MCF 10A (cell line): ENCODE measurements at places on chromosomes 4 and X. TPM values are rescaled to one million over a fixed set of nuclear protein-coding genes. Genes with fewer than 3 reads are reported as not detected.

The PRRG1 gene
- total RNA-seq = 10.2 and 10.5 TPM in 2 replicates

The GPC4 gene
- 1.4 and 1.9 TPM in 2 replicates for total RNA-seq

The PPP4R3C gene
- total RNA-seq = not detected in 2 replicates

The PCDH18 gene
- 3.5 and 4.9 TPM in 2 replicates for total RNA-seq

The C4orf36 gene
- 2.9 and 3.5 TPM in 2 replicates for total RNA-seq

The MAGEA8 gene
- total RNA-seq = not detected in 2 replicates

The NRK gene
- 0.16 and 0.25 TPM in 2 replicates for total RNA-seq

The DUSP21 gene
- not detected in 2 replicates for total RNA-seq

The LPAR4 gene
- total RNA-seq = not detected in 2 replicates

The ANOS1 gene
- 0.05 and 0.20 TPM in 2 replicates for total RNA-seq

The XAGE2 gene
- total RNA-seq = not detected in 2 replicates

The CENPVL1 gene
- not detected in 2 replicates for total RNA-seq

The TMEM33 gene
- 101 and 117 TPM in 2 replicates for total RNA-seq

DNA sequence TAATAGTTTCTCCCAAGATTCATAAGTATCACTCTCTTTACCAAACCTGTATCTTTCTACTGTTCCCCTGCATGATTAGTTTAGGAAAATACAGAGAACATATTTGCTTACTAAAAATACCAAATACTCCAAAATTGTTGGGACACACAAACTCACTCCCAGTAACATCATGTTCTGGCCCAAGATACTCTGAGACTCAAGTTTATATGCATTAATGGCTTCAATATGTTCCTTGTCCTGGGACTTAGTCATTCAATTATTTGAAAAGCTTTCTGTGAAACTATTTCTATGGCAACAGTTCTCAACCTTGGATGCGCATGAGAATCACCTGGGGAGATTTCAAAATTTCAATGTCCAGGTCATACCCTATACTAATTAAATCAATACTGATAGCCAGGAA is 138.9 kb upstream of the PTCHD1 start:
- H3K36me3 ChIP-seq = no peaks in the 10 kb centered on the region
- H3K27me3 ChIP-seq = peaks cover 46% of the 10 kb centered on the region
- no peak overlapping the region for H3K27ac ChIP-seq
- H3K4me1 ChIP-seq = no peaks in the 10 kb centered on the region
- no peak overlapping the region for H3K4me3 ChIP-seq

GRCh38 chr4:74330295-74330750 is 22.1 kb downstream of the EPGN start:
- no peaks in the 10 kb centered on the region for H3K36me3 ChIP-seq
- H3K4me1 ChIP-seq = peaks cover 20% of the 10 kb centered on the region
- DNase-seq = no peak
- no peaks in the 10 kb centered on the region for H3K27me3 ChIP-seq
- H3K4me3 ChIP-seq = no peak overlapping the region

- peaks cover 24% of the 10 kb centered on the region for H3K4me1 ChIP-seq
- H3K27ac ChIP-seq = no peak overlapping the region
- no peaks in the 10 kb centered on the region for H3K27me3 ChIP-seq
- DNase-seq = peak; percentile 53
- H3K4me3 ChIP-seq = no peak overlapping the region
- no peaks in the 10 kb centered on the region for H3K36me3 ChIP-seq
Observed at GRCh38 chr4:94826206-94826605, 68.5 kb downstream of the BMPR1B start.

DNA sequence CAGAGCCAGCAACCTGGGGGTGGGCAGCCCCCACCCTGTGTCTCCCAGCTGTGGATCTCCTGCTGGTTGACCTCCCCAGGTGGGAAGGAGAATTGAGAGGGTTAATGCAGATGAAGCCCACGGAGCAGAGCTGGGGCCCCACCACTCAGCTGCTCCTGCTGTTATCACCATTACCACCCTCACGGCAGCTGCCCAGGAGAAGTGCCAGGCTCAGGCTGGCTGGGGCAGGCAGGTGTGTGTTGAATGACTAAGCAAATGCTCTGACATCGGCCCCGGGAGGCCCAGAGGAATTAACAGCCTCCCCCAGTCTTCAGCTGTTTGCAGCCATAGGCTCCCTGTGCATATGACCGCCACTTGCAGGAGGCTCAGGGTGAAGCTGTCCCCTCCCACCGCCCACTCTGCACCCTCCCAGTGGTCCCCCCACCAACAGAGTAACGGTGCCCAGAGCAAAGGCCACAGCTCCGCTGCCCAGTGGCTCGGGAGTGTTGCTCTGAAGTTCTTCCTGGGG is 133.8 kb downstream of the CPZ start:
- H3K27ac ChIP-seq = no peak overlapping the region
- H3K27me3 ChIP-seq = peaks cover 13% of the 10 kb centered on the region
- no peak overlapping the region for H3K4me3 ChIP-seq
- no peaks in the 10 kb centered on the region for H3K36me3 ChIP-seq

DNA sequence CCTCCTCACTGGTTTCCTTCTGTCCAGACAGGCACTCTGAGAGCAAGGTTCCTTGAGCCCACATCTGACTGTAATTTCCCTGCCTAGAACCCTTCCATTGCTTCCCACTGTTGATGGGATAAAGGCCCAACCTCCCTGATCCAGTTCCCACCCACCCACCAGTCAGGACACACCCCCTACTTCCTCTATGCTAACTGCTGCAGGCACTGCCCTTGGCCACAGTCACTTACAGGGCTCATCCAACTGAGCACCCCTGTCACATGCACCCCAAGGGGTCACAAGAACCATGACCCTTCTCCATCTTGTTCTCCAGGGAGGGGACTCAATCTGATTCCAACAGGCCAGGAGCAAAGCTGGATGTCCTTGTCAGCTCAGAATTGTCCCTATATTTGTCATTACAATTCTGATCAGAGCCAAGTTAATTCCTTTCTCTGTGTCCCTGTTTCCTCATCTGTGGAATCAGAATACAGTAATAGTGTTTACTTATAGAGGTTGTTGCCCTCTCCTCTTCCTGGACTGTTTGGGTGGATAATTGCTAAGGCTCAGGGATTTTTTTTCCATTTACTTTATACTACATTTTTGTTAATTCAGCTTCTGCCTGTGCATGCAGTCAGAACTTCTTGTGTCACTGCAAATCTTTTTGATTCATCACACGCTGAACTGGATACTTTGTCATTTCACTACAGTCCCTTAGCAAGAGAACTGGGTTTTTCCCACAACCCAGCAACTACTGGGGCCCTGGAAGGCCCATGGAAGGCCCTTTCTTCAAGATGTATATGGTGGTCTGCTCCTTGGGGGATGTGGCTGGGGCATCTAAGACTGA is 105.6 kb upstream of the MAMLD1 start:
- H3K4me3 ChIP-seq = no peak overlapping the region
- no peaks in the 10 kb centered on the region for H3K4me1 ChIP-seq
- no peak overlapping the region for H3K27ac ChIP-seq

DNA sequence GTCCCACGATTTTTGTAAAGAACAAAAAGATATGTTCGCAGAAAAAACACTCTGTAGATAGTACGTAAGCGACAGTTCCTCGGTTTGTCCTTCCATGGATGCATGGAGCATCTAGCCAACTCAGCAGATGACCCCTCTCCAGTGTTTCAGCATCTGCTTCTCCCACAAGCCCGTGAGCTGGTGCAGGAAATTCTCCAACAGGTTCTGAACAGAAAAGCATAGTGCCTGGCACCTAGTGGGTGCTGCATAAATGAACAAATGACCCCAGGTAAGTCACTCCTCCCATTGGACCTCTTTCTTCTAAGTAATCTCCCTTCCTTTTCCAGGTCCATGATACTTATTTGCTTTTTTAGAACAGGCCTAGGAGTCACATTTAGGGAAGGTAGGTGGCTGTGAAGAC is 966 bp upstream of the KIAA0232 start:
- DNase-seq = no peak
- peaks cover 11% of the 10 kb centered on the region for H3K4me1 ChIP-seq
- H3K4me3 ChIP-seq = peak overlapping the region; percentile 78
- H3K36me3 ChIP-seq = no peaks in the 10 kb centered on the region
- H3K27ac ChIP-seq = no peak overlapping the region

DNA sequence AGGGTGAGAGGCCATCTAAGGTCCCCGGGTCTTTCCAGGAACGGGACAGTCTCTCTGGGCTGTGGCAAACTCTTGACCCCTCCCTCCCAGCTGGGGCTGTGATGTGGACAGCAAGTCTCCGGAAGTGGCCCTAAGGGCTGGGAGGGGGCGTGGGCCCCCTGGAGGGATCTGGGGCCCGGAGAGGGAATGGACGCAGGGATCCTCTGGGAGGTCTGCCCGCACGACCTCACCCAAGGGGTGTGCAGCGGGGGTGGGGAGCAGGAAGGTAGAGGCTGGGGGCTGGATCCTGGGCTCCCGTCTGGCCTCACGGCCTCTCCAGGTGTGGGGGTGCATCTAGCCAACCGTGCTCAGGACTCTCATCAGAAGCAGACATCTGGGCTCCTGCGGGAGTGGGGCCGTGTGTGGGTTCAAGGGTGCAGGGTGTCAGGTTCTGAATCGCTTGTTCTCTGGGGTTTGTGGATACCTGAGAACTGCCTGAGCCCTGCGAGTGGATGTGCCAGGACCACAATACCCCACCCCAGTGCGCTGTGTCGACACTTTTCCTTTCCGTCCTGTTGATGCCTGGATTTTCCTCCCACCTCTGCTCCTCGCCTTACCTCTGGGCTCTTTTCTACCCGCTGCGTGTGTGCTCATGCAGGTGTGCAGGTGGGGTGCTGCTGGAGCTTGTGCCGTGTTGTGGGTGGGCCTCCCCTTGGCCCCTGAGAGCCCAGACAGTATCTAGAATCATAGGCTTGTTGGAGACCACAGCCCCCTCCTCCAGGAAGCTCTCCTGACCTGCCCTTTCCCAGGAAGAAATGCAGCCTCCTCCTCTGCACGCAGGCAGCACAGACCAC is 915 bp downstream of the CPZ start:
- no peaks in the 10 kb centered on the region for H3K36me3 ChIP-seq
- H3K27ac ChIP-seq = no peak overlapping the region
- DNase-seq = no peak
- H3K4me3 ChIP-seq = no peak overlapping the region
- peaks cover 40% of the 10 kb centered on the region for H3K27me3 ChIP-seq

- no peak overlapping the region for H3K27ac ChIP-seq
- DNase-seq = peak; percentile 8
- H3K36me3 ChIP-seq = no peaks in the 10 kb centered on the region
Observed at GRCh38 chr4:129623233-129623875, 527.4 kb downstream of the C4orf33 start.

GRCh38 chr4:38939165-38939564 is 71.6 kb downstream of the FAM114A1 start:
- no peaks in the 10 kb centered on the region for H3K4me1 ChIP-seq
- no peaks in the 10 kb centered on the region for H3K27me3 ChIP-seq
- peaks cover 48% of the 10 kb centered on the region for H3K36me3 ChIP-seq
- H3K4me3 ChIP-seq = no peak overlapping the region

GRCh38 chr4:113467581-113467980 is 294.0 kb downstream of the CAMK2D start:
- DNase-seq = peak; percentile 87
- peaks cover 37% of the 10 kb centered on the region for H3K4me1 ChIP-seq
- peak overlapping the region; percentile 66 for H3K4me3 ChIP-seq
- H3K36me3 ChIP-seq = peaks cover 17% of the 10 kb centered on the region
- peak overlapping the region; percentile 73 for H3K27ac ChIP-seq

- H3K4me1 ChIP-seq = no peaks in the 10 kb centered on the region
- no peaks in the 10 kb centered on the region for H3K36me3 ChIP-seq
- no peak overlapping the region for H3K27ac ChIP-seq
- H3K27me3 ChIP-seq = no peaks in the 10 kb centered on the region
- DNase-seq = peak; percentile 24
Observed at GRCh38 chrX:145178268-145178667, 69.0 kb upstream of the SPANXN1 start.

DNA sequence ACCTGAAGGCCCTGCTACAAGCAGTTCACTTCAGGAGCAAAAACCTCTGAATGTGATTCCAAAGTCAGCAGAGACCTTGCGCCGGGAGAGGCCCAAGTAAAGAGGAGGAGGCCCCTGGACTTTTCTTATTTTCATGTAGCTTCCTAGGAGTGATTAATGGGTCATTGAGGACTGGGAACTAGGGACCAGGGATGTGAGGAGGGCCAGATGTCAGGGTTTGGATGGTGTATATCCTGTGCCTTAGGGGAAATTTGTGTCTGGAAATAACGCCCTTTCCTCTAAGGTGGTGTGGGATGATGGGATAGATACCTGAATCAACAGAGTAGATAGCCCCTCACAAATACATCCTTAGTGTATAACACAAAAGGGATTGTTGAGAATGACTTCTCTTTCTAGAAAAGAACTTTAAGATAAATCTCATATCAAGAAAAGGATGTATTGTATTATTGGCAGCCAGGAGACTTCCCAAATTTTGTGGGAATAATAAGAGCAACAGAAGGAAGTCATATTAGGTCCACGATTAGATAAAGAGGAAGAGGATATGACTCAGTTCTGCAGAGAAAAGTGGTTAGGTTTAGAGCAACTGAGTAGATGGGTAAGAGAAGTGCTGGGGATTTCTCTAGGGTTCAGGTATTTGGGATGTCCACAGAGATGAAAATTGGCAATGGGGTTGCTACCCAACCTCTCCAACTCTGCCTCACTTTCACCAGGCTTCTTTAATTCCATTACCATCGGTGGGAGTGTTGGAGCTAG is 1.1 kb downstream of the ITGB1BP2 start:
- H3K4me1 ChIP-seq = no peaks in the 10 kb centered on the region
- H3K27ac ChIP-seq = no peak overlapping the region
- peaks cover 39% of the 10 kb centered on the region for H3K27me3 ChIP-seq
- no peak overlapping the region for H3K4me3 ChIP-seq
- DNase-seq = no peak

GRCh38 chrX:39992300-39992699 is 105.5 kb downstream of the BCOR start:
- no peak for DNase-seq
- no peaks in the 10 kb centered on the region for H3K4me1 ChIP-seq
- no peak overlapping the region for H3K4me3 ChIP-seq
- H3K27ac ChIP-seq = no peak overlapping the region
- H3K36me3 ChIP-seq = no peaks in the 10 kb centered on the region

DNA sequence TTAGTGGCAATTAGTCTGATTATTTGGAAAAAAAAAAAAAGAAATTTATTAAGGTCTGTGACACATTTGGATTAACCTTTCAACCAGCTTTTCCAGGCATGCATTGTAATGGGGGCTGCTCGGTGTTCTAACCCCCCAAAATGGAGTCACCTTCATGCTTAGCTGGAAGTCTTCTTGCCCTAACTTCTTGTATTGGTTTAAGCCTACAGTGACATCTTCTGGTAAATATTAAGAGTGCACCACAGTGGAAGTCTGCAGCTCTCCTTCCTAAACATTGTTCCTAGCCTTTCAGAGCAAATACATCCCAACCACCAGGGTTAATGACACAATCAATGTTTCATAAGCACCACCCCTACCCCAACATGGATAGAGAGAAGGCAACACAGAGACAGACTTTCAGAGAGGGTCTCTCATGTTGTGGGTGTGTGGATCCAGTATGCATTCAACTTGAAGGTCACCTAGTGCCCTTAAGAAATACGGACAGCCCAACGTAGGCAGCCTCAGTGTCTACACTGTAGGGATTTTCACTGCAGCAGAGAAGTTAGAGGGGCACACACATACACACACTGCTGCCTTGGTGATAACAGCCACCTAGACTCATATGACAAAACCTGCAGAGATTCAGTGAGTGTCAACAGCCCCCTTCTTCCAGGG is 142.9 kb upstream of the MBNL3 start:
- peak; percentile 33 for DNase-seq
- H3K27ac ChIP-seq = no peak overlapping the region
- H3K27me3 ChIP-seq = peaks cover 63% of the 10 kb centered on the region
- no peaks in the 10 kb centered on the region for H3K36me3 ChIP-seq
- no peak overlapping the region for H3K4me3 ChIP-seq
